ENCODE measurements at places on chromosomes 16 and 17.

GRCh38 chr17:80409626-80410025 is 5.3 kb upstream of the ENDOV start:
- peaks cover 20% of the 10 kb centered on the region for H3K27me3 ChIP-seq
- no peak for DNase-seq
- peaks cover 8% of the 10 kb centered on the region for H3K4me1 ChIP-seq
- H3K4me3 ChIP-seq: no peak overlapping the region

- no peaks in the 10 kb centered on the region for H3K36me3 ChIP-seq
- H3K4me1 ChIP-seq: peaks cover 4% of the 10 kb centered on the region
- H3K4me3 ChIP-seq: no peak overlapping the region
Measured at GRCh38 chr16:81410643-81411293, 33.8 kb upstream of the CMIP start.

DNA sequence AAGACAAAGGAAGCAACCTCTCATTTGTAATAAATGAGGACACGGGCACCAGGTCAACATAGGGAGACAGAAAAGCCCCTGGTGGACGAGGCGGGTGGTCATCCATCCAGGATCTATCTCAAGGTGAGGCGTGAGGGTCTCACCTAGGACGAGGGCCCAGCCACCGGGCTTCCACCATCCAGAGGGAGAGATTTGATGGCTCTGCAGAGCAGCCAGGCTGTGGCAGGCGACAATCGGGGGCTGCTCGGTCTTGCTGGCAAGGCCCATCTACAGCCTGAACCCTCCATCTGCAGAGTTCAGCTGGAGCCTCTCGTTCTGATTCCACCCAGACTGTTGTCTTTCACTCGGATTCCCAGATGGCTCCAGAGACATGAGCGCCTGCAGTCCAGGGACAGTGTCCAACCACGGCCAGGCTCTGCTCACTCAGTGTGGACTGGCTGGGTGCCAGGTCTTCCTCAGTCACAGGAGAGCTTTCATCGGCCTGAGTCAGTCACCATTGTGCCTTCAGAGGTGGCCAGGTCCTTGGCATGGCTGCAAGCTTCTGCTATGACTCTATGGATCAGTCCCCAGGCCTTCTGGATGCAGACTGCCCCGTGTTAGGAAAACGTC is 5.9 kb downstream of the LITAFD start:
- peaks cover 45% of the 10 kb centered on the region for H3K4me1 ChIP-seq
- H3K27ac ChIP-seq: no peak overlapping the region
- H3K4me3 ChIP-seq: no peak overlapping the region
- peaks cover 10% of the 10 kb centered on the region for H3K27me3 ChIP-seq

- no peaks in the 10 kb centered on the region for H3K36me3 ChIP-seq
- DNase-seq: no peak
- no peak overlapping the region for H3K27ac ChIP-seq
- H3K4me3 ChIP-seq: no peak overlapping the region
Measured at GRCh38 chr17:68299817-68300216, 8.5 kb downstream of the ARSG start.

- peaks cover 53% of the 10 kb centered on the region for H3K27me3 ChIP-seq
- peak overlapping the region; percentile 28 for H3K4me3 ChIP-seq
- H3K4me1 ChIP-seq: peaks cover 48% of the 10 kb centered on the region
- H3K36me3 ChIP-seq: no peaks in the 10 kb centered on the region
Measured at GRCh38 chr17:61401389-61402072, 1.9 kb downstream of the TBX2 start.
